IPS DF 19.7 (cell line): ENCODE measurements at places on chromosomes 3 and 15.

GRCh38 chr15:84766461-84767035 is 18.2 kb downstream of the ZNF592 start:
- DNase-seq = no peak

GRCh38 chr3:9183811-9184460 is 65.5 kb downstream of the SRGAP3 start:
- peak; percentile 42 for DNase-seq

- no peak for DNase-seq
Observed at GRCh38 chr3:142356818-142357217, 91.0 kb downstream of the XRN1 start.

DNA sequence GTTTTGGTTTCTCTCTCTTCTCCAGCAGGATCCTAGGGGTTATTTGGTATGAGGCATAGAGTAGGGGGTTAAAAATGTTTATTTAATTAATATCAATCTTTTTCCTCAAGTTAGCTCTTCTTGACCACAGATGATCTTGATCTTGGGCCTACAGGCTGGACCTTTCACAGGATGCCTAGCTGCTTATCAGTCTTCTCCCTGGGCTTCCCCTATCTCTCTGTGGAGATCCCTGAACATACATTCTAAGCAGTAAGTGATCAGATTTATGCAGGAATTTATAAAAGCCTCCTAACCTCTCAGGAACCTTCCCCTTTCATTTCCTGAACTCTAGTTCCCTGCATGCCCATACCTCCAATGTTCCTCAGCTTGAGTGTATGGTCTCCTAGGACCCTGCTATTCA is 428.3 kb downstream of the TBC1D5 start:
- no peak for DNase-seq

DNA sequence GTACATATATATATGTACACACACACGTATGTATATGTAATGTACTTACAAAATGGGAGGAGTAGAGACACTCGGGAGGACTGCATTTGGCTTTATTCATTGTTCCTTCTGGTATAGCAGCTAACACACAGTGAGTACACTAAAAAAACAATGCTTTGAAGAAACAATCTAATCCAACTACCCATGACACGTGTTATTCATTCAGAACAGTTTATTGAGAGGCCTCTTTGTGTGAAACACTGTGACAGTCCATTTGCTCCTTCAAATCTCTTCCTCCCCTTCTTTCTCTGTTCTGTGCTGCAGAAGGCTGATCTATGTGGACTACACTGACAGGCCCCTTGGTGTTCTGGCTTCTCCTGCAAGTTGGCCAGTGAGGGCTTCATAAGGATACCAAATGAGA is 1075.9 kb upstream of the CFAP20DC start:
- no peak for DNase-seq

GRCh38 chr3:6860149-6860953 is 564 bp upstream of the GRM7 start:
- no peak for DNase-seq

DNA sequence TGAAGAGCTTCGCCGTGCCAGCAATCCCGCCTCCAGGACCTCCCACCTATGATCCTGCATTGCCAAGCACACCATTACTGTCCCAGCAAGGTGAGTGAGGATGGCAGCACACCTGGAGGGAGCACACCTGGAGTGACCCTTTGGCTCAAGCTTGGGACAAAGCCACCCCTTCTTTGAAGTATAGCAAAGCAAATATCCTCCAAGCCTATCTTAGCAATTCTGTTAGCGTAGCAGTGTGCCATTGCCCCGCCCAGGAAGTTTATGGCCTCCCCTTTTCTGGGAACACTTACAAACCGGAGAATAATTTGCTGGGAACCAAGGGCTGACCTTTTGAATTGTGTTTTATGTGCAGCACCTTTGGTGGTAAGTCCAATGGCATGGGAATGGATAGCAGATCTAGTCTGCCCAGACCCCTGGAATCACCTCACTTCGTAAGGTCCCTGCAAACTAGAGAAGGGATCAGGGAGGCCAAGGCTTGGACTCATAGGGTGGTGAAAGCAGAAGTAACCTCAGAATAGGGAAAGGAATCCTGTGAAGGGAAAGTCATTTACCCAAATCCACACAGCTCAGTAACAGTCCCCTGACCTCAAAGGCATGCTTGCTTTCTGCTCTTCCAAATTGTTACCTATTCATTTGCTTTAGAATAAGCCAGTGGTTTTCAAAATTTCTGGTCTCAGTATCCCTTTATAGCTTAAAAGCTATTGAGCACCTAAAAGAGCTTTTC is 70.1 kb downstream of the HCN4 start:
- DNase-seq = no peak

DNA sequence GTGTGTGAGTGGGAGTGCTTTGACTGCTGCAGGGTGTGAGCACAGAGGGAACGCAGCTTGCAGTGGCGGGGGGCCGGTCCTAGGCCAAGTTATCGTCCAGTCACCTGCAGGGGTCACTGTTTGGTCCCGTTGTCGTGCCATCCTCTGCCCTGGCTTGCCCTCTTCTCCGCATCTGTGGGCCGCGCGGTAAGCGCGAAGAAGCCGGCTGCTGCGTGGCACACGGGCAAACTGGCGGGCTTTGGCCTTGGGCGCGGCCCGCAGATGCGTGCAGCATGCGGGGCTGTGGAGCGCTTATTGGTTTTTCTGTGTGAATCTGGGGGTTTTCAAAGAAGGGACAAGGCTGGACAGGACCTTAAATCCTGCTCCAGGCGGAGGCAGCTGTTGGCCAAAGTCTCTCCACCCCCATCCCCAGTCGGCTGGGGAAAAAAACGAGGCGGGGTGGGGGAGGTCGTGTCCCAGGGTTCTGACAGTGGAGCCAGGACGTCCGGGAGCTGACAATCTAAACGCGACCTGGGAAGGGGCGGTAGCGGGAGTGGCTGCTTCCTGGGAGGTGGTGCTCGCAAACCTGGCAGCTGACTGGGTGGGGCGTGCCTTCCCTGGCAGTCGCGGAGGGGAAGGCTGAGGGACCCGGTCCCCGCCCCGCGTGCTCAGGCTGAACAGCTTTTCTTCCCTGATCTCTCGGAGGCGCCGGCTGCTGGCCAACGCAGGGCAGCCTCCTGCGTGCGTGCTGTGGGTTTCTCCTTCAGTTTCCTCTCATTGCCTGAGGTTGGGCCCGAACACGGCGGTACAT is 39.7 kb upstream of the VEPH1 start:
- DNase-seq = peak; percentile 20

DNA sequence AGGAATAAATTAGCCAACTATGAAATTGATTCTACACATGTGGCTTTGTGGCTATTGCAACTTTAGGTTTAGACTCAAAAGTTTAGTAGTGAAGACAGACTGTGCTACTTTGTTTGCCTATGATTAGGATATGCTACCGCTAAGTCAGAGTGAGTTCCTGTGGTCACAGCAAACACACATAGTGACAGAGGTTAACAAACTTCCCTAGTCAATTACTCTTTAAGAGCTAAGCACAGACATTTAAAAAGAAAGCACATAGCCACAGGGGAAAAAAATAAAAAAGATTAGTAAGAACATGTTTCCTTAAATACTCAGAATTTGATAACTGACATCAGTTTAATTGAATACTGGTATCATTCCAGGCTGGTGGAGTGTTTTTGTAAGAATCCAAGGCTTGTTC is 207.1 kb downstream of the GBE1 start:
- no peak for DNase-seq

DNA sequence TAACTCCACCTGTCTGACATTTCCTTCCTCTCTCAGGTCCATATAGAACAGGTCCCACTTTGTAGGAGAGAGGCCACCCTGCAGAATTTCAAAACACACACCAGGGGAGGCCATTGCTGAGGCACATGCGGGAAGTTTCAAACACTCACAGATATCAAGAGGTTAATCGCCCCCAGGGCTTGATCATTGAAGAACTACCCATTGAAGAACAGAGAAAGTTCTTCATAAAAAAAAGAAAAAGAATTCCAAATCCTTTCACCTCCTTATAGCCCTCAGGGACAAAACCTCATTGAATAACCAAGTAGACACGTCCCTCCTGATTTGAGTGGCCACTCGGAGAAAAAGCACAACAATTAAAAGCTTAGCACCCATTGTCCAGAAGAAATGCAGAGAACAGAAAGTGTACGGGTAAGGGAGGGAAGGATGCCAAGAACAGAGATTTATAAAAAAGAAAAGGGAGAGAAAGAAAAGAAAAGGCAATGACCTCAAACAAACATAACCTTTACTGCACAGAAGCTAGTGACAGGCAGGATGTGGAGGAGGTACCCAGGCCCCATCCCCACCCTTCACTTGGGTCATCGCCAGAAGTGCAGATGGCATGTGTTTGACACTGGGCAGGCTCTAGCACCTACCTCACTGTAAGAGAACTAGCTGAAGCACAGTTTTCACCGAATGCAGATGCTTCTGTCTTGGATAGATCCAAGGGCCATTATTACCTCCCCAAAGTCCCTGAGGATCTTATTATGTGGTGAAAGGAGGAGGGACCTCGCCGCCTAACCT is 112.3 kb upstream of the HES1 start:
- DNase-seq = no peak

GRCh38 chr15:43071451-43071850 is 34.4 kb downstream of the UBR1 start:
- DNase-seq = no peak
